ENCODE measurements at places on chromosomes 7 and 10.

DNA sequence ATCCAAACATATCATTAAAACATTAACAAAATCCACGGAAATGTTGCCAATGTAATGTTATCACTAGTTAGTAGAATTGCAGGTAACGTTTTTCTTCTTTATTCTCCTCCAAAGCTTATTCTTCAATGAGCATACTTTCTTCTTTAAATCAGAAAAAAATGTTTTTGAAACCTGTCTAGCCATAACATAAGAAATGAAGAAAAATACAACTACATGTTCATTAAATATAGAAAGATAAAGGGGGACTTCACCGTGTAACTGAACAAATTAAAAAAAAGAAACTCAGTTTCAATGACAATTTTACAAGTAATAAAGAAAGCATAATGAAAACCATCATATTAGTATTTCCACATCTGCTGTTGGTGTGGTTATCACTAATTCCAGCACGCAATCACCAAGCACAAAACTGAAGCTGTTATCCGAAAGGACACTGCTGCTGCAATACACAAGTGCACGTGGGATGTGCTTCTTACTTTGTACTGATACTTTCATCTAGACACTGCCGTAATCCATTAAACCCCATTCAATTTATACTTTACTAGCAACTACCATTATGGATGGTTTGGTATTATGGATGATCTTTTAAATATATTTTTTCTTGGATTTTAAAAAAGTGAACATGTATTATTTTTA, 9.6 kb downstream of the ESYT2 start:
- DNase-seq: no peak

- no peak for DNase-seq
These were observed 93.6 kb downstream of the VOPP1 start for GRCh38 chr7:55478700-55479099.

DNA sequence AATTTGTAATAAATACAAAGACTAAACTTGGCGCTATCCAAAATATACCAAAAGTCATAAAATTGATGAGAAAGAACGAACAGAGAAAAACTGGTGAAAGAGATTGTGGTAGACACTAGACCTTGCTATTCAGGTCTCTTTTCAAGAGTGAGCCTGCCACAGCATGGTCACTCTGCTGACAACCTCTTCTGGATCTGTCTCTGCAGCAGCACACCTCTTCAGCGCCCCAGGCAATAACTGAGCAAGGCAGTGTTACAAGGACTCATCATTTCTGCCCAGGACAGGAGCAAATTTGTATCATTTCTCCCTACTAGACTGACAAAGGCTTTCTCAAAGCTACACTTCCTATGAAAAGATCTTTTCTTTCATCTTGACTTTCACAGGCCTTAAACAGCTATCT, 976.0 kb downstream of the DNAJB9 start:
- no peak for DNase-seq

DNA sequence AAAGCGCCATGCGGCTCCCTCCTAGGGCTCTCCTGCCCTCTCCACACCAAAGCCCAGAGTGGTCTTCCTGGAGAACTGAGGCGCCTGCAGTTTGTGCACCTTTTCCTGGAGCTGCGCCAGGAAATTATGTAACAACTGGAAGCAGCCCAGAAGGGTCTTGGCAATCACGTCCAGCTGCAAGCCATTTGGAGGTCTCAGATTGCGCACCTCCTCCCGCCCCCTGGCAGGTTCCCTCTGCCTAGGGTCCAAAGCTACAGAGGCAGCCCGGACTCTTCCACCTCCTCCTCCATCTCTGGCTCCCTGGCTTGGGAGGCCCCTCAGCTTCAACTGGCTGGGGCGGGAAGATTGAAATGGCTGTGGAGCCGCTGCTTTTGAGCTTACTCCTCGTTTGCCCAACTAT, 34.0 kb upstream of the SFTPD start:
- no peak for DNase-seq

DNA sequence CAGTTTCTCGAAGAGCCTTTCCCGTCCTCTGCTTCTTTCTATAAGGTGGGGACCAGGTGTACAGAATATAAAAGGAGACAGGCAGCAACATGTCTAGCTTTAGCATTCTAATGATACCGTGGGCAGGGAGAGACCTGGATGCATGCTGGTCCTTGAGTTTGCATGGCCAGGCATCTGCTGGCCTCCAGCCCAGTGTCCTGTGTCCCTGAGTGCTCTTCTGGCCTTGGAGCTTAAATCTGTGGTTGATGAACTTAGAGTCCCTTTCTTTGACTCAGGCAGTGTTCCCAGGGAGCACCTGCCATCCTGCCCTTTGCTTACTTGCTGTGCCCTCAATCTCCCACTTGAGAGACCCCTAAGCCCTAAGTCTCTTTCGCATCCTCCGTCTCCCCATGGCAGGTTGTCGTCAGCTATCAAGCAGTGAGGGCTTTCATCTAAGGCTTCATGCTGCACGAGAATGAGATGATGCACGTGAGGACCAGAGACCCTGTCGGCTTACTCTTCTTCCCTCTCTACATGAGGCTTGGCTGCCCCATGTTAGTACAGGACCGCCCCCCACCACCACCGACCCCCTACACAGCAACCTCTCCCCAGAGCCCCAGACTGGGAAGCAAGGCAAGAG, 313.4 kb upstream of the C7orf33 start:
- DNase-seq: no peak
